ENCODE measurements at places on chromosomes 3 and 15.

DNA sequence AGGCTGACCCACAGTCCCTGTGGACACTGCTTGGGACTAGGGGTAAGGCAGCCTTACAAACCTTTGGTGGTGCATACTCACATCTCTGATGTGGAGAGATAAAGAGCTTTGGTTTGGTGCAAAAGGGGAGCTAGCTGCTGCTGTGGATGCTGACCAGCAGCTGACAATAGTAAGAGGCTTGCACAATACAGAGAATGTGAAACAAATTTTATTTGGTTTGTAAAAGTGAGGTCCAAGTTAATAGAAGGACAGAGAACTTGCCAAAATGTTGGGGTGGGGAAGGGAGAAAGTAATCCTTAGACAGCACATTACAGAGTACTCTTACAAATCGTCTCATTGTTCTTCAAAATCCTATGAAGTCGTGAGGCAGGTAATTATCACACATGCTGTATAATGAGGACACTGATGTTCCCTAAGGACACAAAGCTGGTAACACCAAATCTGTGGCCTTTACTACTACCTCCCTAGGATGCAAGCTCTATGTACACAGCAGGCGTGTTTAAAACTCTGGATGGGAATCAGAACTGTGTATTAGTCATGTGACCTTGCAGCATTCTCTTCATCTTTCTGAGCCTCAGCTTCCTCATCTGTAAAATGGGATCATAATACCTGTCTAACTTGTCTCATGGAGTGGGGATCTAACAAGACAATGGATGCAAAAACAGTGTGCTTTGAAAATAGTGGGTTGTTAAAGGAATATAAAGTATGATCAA, 21.6 kb downstream of the ARHGAP31 start:
- no peak for DNase-seq

- DNase-seq = no peak
These were observed 95.4 kb downstream of the PCSK6 start for GRCh38 chr15:101394056-101394630.

GRCh38 chr3:159169828-159170227, 368.0 kb downstream of the MFSD1 start:
- DNase-seq = no peak

GRCh38 chr3:43995547-43996378, 245.9 kb upstream of the TOPAZ1 start:
- DNase-seq = peak; percentile 65

GRCh38 chr15:96733721-96734120, 403.2 kb downstream of the NR2F2 start:
- no peak for DNase-seq

Data from common myeloid progenitor, CD34-positive (primary cell).